Hippocampal formation (tissue), 2 donors: ENCODE measurements at places on chromosomes 4 and X.
A peak's percentile ranks its signal among the peaks of the same experiment; 100 is the strongest.

- DNase-seq, result no peak
Observed at GRCh38 chr4:86451560-86452330, 91.9 kb upstream of the MAPK10 start.

- no peak for DNase-seq
Observed at GRCh38 chr4:3306450-3306849, 13.6 kb downstream of the RGS12 start.

DNA sequence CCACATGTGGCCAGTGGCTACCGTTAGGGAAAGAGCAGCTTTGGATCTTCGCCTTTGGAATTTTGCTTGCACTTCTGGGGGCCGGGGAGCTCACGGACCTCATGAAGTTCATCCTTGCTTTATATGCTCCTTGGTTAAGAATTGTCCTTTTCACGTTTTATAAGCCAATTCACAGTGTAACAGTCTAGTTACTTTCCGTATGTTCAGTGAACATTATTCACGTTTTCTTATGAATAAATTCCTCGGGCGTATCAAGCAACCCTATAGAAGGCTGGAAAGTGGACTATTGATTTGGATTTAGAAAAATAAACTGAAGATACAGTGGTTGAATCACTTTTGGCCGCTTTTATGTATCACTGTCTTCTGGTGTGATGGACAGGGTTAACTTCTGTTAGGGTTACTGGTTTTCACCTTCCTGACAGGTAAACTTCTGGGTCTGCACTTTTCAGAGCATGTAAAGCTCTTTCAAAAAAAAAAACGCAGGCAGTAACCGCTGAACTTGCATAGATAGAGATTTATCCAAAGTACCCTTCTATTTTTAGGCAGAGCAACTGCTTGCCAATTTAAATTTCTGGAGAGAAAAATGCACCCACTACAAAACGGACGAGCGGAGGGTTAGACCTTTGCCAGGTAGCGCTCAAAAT, 569 bp upstream of the PDLIM5 start:
- no peak for DNase-seq

GRCh38 chr4:91298156-91298700, 1005.5 kb upstream of the GRID2 start:
- DNase-seq, result no peak

DNA sequence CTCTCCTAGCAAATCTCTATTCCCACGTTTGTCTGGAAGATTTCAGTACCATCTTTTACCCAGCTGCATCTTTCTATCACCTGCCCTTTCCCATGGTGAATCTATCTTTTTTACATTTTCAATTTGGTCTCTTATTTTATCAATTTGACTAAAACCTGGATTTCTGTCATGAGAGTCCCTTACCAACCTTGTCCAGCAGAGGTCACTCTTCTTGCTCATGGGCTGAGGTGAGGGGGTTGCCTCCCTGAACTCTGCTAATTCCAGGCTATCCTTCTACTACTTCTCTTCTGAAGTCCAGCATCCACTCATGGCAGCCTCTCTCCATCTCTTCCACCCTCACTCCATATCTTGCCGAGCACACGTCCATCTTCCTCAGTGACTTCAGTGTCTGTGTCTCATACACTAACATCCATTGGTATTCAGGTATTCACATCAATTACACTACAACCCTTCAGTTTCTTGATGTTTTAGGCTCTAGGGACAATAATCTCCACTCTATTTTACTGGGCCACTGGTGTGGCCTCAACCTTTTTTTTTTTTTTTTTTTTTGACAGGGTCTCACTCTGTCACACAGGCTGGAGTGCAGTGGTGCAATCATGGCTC, 17.8 kb upstream of the ZNF827 start:
- no peak for DNase-seq

DNA sequence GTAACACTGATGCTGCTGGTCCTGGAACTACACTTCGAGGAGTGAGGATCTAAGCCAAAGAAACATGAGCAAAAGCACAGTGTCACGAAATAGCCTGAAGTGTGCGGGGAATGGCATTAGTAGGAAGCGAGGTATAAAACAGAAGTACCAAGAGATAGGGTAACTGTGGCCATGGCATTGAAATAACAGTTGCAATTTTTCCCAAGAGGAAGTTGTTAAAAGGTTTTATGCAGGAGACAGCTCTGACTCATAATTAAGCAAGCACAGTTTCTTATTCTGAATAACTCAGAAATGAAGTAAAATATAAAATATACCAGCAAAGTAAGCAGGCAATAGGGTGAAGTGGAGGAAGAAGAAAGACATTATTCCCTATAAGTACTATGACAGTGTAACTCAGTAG, 90.3 kb upstream of the TMEM150C start:
- no peak for DNase-seq

DNA sequence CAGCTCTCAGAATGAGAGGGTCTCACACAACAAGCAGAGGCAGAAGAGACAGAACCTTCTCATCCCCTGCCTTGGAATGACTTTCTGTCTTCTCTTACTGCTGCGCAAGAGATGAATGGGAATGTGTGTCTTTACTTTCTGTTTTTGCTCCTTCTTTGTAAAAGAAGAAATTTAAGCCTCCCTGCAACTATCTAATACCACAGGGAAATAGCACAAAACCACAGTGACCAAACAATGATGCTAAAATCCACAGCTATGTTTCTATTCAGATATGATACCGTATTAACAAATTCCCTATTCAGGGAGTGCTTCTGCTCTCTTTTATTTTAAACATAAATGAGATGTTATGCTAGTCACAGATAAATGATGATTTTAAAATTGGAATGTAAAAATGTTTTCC, 173.8 kb upstream of the RAI2 start:
- DNase-seq, result no peak

GRCh38 chr4:11589676-11590075, 161.0 kb upstream of the HS3ST1 start:
- DNase-seq, result no peak

DNA sequence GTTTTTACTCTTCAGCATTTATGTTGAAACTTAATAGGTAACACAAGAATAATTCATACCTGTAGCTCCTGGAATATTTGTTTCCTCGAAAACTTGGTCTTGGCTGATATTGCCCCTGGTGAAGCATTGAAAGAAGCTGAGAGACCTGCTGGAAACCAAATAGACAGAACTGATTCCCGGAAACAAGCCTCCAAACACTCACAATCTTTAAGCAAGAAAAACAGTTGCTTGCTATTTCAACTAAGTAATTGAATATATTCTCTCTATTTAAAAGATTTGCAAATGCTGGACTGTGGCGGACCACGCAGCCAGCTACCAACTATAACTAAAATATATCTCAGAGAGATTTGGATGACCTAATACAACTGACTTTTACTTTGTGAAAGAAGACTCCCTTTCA, 3.6 kb downstream of the PCDH18 start:
- no peak for DNase-seq

DNA sequence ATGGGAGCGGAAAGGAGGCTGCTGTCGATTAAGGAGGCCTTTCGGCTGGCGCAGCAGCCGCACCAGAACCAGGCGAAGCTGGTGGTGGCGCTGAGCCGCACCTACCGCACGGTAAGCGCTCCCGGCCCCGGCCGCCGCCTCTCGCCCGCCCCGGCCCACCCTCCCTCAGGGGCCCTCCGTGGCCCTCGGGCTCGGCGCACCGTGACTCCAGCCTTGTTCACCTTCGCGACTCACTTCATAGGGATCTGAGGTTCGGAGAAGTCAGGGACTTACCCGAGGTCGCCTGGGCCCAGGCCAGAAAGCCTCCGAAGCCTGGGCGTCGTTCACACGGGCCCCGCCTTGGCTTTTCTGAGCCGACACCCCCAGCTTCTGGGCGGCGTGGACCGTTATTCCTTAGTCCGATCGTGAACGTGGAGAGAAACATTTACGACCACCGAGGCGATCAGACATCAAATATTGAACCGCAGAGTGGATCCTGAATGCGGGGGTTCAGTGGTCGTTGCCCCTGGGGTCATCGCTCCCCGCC, 362 bp downstream of the NCAPG start:
- DNase-seq, result no peak

GRCh38 chrX:153640736-153641575, 6.0 kb upstream of the DUSP9 start:
- DNase-seq, result no peak

GRCh38 chr4:177092807-177093206, 216.9 kb upstream of the NEIL3 start:
- no peak for DNase-seq

GRCh38 chr4:83618431-83618830, 82.5 kb downstream of the GPAT3 start:
- no peak for DNase-seq

- DNase-seq, result no peak
Observed at GRCh38 chr4:53205970-53206369, 159.9 kb downstream of the SCFD2 start.

DNA sequence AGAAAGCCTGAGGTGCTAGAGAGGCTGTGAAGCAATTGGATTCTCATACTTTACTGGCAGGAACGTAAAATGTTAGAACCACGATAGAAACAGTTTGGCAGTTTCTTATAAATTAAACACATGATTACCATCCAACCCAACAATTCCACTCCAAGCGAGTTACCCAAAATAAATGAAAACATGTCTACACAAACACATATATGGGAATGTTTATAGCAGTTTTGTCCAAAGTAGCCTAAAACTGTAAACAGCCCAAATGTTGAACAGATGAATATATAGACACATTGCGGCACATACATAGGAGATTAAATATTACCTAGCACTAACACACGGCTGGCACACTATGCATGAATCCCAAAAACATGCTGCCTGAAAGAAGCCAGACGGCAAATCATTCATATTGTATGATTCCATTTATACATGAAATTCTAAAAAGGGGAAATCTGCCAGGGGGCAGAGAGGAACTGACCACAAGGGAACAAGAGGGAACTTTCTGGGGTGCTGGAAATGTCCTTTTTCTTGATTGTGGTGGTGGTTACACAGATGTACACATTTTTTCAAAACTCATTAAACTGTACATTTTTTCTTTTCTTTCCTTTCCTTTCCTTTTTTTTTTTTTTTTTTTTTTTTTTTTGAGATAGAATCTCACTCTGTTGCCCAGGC, 50.4 kb upstream of the SLC25A4 start:
- DNase-seq, result no peak

DNA sequence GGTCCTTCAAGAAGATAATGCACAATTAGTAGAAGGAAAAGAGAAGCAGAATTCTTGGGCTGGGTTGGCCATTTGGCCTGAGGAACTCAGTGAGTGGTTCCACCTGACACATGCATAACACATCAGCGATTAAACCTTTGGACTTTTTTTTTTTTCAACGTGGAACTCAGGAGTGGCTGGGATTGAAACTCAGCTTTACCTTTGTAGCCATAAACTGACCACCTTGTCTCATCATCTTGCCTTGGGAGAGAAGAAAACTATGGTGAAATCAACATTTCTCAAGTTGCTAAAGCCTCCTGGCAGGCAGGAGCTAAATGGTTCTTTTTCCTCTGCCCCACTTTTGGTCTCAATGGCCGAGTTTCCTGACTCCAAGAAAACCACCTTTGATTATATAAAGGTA, 16.3 kb downstream of the PTTG2 start:
- no peak for DNase-seq

GRCh38 chr4:122150931-122151330, 1.2 kb upstream of the BLTP1 start:
- peak; percentile 9 for DNase-seq
